Endodermal cell (in vitro differentiated cells): ENCODE measurements at places on chromosomes 13 and 19. TPM values are rescaled to one million over a fixed set of nuclear protein-coding genes. Genes with fewer than 3 reads are reported as not detected.

CEACAM7 gene
- total RNA-seq, result not detected in 2 replicates

FAM216B gene
- not detected in 2 replicates for total RNA-seq

ZNF468 gene
- 28.9 to 53.2 TPM (median 50.0 TPM) in 3 replicates for total RNA-seq

KLK10 gene
- 0.63 to 0.91 TPM (median 0.80 TPM) in 3 replicates for total RNA-seq

GNG8 gene
- total RNA-seq, result not detected in 2 replicates

ATP12A gene
- total RNA-seq, result 4.0 and 4.9 TPM in 2 replicates

VAV1 gene
- not detected in 3 replicates for total RNA-seq

KANK2 gene
- total RNA-seq, result 24.2 to 78.7 TPM (median 74.2 TPM) in 3 replicates

PODNL1 gene
- 0.70 to 0.74 TPM in 2 of 3 replicates, not detected in the other for total RNA-seq

FPR1 gene
- not detected in 2 replicates for total RNA-seq

TIMM29 gene
- 20.0 and 22.6 TPM in 2 replicates for total RNA-seq

ZNF677 gene
- 35.6 to 40.6 TPM (median 37.6 TPM) in 3 replicates for total RNA-seq

OR10H1 gene
- total RNA-seq, result 0.05 and 0.09 TPM in 2 replicates

ZNF628 gene
- 7.3 to 9.9 TPM (median 9.3 TPM) in 3 replicates for total RNA-seq

LILRB3 gene
- total RNA-seq, result not detected in 3 replicates

TNFRSF19 gene
- 4.1 to 10.7 TPM (median 9.2 TPM) in 3 replicates for total RNA-seq

CACNG8 gene
- 0.25 and 0.48 TPM in 2 replicates for total RNA-seq

TMEM221 gene
- 4.8 to 5.9 TPM (median 5.0 TPM) in 3 replicates for total RNA-seq

OR7C1 gene
- not detected in 2 replicates for total RNA-seq

ZNF581 gene
- 46.6 and 48.7 TPM in 2 replicates for total RNA-seq

URAD gene
- total RNA-seq, result not detected in 2 replicates

KRTDAP gene
- 1.8 and 3.4 TPM in 2 replicates for total RNA-seq

RAD23A gene
- total RNA-seq, result 93.5 to 117 TPM (median 112 TPM) in 3 replicates

SMAD9 gene
- 12.3 to 14.3 TPM (median 13.3 TPM) in 3 replicates for total RNA-seq

PALM3 gene
- 4.5 and 4.9 TPM in 2 replicates for total RNA-seq

F10 gene
- total RNA-seq, result 16.5 and 18.7 TPM in 2 replicates

CYP2S1 gene
- total RNA-seq, result 26.7 and 34.2 TPM in 2 replicates

SYT3 gene
- total RNA-seq, result 1.9 and 2.8 TPM in 2 replicates

PCDH17 gene
- total RNA-seq, result 6.3 to 10.2 TPM (median 7.8 TPM) in 3 replicates

KCNJ14 gene
- total RNA-seq, result 0.52 to 0.82 TPM (median 0.73 TPM) in 3 replicates

LGALS13 gene
- not detected in 3 replicates for total RNA-seq

AXL gene
- total RNA-seq, result 14.1 to 20.3 TPM (median 15.3 TPM) in 3 replicates

NCR1 gene
- 24.2 to 43.4 TPM (median 24.4 TPM) in 3 replicates for total RNA-seq

KLK15 gene
- not detected in 2 replicates for total RNA-seq

ZNF146 gene
- total RNA-seq, result 76.9 to 128 TPM (median 122 TPM) in 3 replicates

FGF9 gene
- 0.21 TPM in 1 of 3 replicates, not detected in the others for total RNA-seq

GZMM gene
- total RNA-seq, result 0.42 to 1.3 TPM (median 0.51 TPM) in 3 replicates

KANK3 gene
- total RNA-seq, result 2.3 to 3.4 TPM (median 2.7 TPM) in 3 replicates

CLC gene
- total RNA-seq, result not detected in 3 replicates

TNFSF9 gene
- 0.59 and 0.68 TPM in 2 replicates for total RNA-seq

PDX1 gene
- total RNA-seq, result not detected in 2 replicates

KASH5 gene
- total RNA-seq, result not detected in 3 replicates
